ENCODE measurements at places on chromosomes 11 and 22. TPM values are rescaled to one million over a fixed set of nuclear protein-coding genes. Genes with fewer than 3 reads are reported as not detected.

The KCNE3 gene
- 0.11 TPM for total RNA-seq

DNA sequence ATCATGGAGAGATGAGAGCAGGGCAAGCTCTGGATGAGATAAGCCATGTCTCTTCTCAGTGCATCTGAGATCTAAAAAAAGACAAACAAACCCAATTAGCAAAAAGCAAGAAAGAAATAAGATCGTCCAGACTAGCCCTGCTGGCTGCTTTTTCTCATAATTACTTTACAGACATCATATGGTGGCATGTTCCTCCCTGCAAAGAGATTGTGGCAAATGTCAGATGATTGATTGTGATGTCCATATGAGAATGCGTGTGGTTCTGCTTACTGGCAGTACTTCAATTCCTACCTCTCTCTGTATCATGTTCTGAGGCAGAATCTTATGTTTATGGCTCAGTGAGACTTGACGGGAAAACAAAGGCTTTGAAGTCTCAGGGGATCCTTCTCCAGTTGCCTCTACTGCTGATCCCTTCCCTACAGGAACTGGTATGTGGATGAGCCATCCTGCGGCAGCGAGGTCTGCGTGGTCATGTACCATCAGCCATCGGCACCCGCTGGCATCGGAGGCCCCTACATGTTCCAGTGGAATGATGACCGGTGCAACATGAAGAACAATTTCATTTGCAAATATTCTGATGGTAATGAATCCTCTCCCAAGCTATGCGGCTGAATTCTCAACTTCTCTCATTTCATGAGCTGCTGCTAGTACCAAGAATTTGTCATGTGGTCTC, 8.8 kb downstream of the LAYN start:
- no peak overlapping the region for H3K27ac ChIP-seq
- H3K4me1 ChIP-seq, result peaks cover 8% of the 10 kb centered on the region
- H3K27me3 ChIP-seq, result no peaks in the 10 kb centered on the region
- H3K4me3 ChIP-seq, result no peak overlapping the region
- peaks cover 44% of the 10 kb centered on the region for H3K36me3 ChIP-seq

- peaks cover 17% of the 10 kb centered on the region for H3K4me1 ChIP-seq
- peaks cover 25% of the 10 kb centered on the region for H3K36me3 ChIP-seq
- peak; percentile 85 for DNase-seq
- peak overlapping the region; percentile 94 for H3K4me3 ChIP-seq
- no peaks in the 10 kb centered on the region for H3K27me3 ChIP-seq
Observed at GRCh38 chr11:47766509-47767227, 473 bp downstream of the FNBP4 start.

DNA sequence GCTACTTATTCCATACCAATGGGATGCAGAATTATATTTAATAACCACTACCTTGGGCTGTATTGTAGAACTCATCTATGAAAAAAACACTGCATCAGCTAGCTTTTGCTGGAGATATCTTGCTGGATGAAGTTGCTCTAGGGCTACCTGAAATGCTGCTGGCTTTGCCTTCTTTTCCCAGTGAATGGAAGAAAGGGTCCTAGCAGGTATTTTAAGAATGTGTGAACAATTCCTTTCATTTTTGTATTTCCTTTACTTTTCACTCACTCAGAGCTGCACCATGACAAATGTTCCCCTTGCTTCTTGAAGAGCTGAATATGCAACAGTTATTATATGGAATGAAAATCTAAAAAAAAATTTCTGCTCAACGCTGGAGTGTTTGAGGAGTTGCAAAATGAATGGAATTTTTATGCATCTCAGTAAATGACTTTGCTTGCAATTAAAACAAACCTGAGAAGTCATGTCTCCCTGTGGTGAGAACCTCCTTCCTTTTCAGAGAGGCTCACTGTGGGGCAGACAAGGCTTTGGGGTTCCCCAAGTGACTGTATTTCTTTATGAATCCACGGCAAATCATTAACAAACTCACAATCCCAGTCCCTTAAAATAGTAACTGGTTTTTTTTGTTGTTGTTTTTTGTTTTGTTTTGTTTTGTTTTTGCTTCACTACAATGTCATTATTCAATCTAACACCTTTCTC, 566.8 kb upstream of the KIRREL3 start:
- H3K4me1 ChIP-seq, result no peaks in the 10 kb centered on the region
- H3K27me3 ChIP-seq, result 0 out of 2 replicates have a peak, but pooled peaks cover 1% of the 10 kb centered on the region
- no peak overlapping the region for H3K4me3 ChIP-seq
- no peak for DNase-seq
- H3K36me3 ChIP-seq, result no peaks in the 10 kb centered on the region

Measured in GM23248 (cell line).